ENCODE measurements at places on chromosomes 3 and 15. TPM values are rescaled to one million over a fixed set of nuclear protein-coding genes. Genes with fewer than 3 reads are reported as not detected.

MESP2 gene
- 0.31 TPM for total RNA-seq

- DNase-seq: no peak
These were observed 33.9 kb downstream of the RLBP1 start for GRCh38 chr15:89187301-89187985.

PLA2G4E gene
- total RNA-seq: not detected

DNA sequence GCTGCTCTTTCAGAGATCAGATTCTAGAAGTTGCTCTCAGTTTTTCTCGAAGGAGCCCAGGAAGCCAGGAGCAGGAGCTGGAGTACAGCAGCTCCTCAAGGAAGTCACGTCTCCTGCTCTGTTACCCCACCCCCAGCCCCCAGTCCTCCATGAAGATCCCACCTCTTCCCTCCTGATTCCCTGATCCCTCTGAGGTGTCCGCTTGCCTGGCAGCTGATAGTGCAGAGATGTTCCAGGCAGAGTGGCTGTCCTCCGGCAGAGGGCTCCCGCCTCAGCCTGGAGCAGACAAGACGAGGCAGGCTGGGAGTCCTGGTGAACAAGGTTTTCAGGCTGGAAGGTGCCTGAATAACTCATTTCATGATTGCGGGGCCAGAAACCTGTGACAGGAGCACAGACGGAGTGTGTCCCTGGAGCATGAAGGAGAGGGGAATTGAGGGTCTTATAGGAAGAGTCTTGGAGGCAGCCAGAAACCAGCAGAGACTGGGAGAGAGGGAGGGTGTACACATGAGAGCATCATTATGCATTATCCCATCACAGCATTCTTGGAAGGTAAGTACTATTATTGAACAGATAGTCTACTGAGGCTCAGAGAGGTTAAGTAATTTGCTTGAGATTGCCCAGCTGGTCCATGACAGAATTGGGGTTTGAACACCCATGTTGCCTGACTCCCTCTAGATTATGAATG lies 1.2 kb downstream of the HRH1 start:
- DNase-seq: peak; percentile 73

DNA sequence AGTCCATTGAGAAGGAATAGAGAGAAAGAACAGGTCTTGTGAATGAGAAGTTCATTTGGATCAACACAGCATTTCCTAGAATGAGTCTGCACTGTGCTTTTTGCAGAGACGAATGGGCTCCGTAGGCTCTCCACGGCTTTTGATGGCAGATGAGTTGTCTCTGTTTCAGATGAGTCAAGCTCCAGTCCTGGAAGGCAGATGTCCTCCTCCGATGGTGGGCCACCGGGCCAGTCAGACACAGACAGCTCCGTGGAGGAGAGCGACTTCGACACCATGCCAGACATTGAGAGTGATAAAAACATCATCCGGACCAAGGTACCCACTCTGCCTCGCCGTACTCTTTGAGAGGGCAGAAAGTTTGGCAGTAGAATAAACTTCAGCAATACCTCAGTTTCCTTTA lies 70.5 kb downstream of the SIDT1 start:
- DNase-seq: no peak

GRCh38 chr15:29442532-29442931 lies 172.9 kb upstream of the NSMCE3 start:
- no peak for DNase-seq
